ENCODE measurements at places on chromosomes 11 and 22. TPM values are rescaled to one million over a fixed set of nuclear protein-coding genes. Genes with fewer than 3 reads are reported as not detected.

DNA sequence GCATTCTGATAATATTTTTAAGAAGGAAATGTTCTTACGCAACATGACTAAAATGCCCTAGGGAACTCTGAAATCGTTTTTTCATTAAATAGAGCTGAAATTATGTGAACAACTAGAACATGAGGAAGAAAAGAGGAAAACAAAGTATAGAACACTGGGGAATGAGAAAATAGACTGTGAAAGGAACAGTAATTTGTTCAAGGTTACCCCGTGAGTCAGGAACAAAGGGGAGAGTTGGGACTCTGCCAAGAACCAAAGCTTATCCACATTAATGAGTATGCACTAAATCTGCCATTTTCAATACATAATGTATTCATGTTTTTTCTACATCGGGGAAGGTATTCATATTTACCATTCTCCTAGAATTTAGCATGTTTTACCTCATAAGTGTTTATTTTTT, 961.8 kb upstream of the CCDC90B start:
- no peak for DNase-seq

GRCh38 chr22:47329727-47330650, 567.5 kb downstream of the TBC1D22A start:
- no peak for DNase-seq

DNA sequence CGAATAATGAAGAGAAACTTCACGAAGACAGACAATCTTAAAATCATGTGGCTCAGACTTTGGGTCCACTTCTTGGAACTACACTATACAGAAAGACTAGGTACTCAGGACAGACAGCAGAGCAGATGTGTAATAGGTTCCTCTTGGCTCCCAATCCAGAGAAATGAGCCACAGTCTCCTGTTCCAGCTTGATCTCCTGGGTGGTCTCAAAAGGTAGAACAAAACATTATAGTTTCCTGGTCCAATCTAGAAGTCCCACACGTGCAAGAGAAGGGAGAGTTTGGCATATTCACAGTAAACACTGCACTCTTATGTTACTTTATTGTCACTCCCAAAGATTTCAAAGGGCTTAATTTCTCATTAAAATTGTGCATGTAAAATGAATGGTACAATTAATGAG, 134.5 kb upstream of the FIBIN start:
- DNase-seq: no peak

GRCh38 chr11:14124886-14125285, 162.4 kb downstream of the SPON1 start:
- no peak for DNase-seq

DNA sequence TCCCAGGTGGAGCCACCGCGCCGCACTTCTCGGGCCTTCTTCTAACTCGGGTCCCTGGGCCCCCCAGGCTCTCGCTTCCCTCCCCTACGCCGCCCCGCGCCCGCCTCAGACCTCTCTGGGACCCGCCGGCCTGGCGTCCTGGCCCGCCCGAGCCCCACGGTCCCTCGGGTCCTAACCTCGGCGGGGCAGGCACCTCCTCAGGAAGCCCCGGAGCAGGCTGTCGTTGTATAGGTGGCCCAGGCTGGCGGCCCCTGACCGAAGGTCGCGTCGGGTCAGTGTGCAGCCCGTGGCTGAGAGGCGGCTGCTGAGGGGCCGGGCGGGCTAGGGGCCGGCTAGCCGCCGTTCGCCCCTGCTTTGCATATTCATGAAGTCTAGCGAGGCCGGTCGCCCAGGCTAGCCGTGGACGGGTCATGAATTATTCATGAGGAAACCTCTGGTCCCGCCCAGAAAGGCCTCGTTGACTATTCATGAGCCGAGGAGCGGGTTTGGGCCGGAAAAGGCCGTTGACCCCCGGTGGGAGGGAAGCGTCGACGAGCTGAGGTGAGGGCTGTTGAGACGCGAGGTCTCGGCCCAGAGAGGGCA, at the start of gene HORMAD2:
HORMAD2 (plus strand) TSS at position 513 of the 582 bp plus-strand sequence. CDS start 13,489 bp downstream, outside the sequence.
- peak; percentile 14 for DNase-seq

The TMEM86A gene
- polyA plus RNA-seq: 5.8 TPM

The DKK3 gene
- polyA plus RNA-seq: 320 TPM

Measured in left renal pelvis (tissue), 4 donors.